H7 (cell line): ENCODE measurements at places on chromosomes 12 and 14. TPM values are rescaled to one million over a fixed set of nuclear protein-coding genes. Genes with fewer than 3 reads are reported as not detected.

IL23A gene
- 4.0 and 7.6 TPM in 2 replicates for total RNA-seq

SLC17A8 gene
- total RNA-seq: not detected in 2 replicates

TIMM9 gene
- 41.5 and 54.5 TPM in 2 replicates for total RNA-seq

TCL1B gene
- total RNA-seq: 14.0 and 18.5 TPM in 2 replicates
